ENCODE measurements at places on chromosomes 6 and 20. TPM values are rescaled to one million over a fixed set of nuclear protein-coding genes. Genes with fewer than 3 reads are reported as not detected.

The GABRR2 gene
- polyA plus RNA-seq = 2.0 TPM

The HLA-DQB1 gene
- polyA plus RNA-seq = 9.4 TPM

The BEND3 gene
- polyA plus RNA-seq = 3.7 TPM

The TLDC2 gene
- 1.0 TPM for polyA plus RNA-seq

The CDKN1A gene
- 233 TPM for polyA plus RNA-seq

The KIF13A gene
- 42.8 TPM for polyA plus RNA-seq

The ZSCAN23 gene
- 6.7 TPM for polyA plus RNA-seq

The PTCRA gene
- polyA plus RNA-seq = not detected

The LAMA2 gene
- 130 TPM for polyA plus RNA-seq

The FAM83C gene
- polyA plus RNA-seq = 0.17 TPM

The EGFL8 gene
- 29.5 TPM for polyA plus RNA-seq

The LST1 gene
- 8.3 TPM for polyA plus RNA-seq

The CDH22 gene
- 0.35 TPM for polyA plus RNA-seq

The GJA10 gene
- polyA plus RNA-seq = not detected

The ID4 gene
- polyA plus RNA-seq = 3.2 TPM

The IL17A gene
- polyA plus RNA-seq = not detected

The ULBP1 gene
- 0.30 TPM for polyA plus RNA-seq

The GSTA2 gene
- not detected for polyA plus RNA-seq

The LAMP5 gene
- polyA plus RNA-seq = not detected

The CCN6 gene
- polyA plus RNA-seq = 0.28 TPM

The EYA4 gene
- 27.1 TPM for polyA plus RNA-seq

The PRPH2 gene
- 5.1 TPM for polyA plus RNA-seq

The NHSL1 gene
- polyA plus RNA-seq = 37.3 TPM
